ENCODE measurements at places on chromosomes 2 and 18.
A peak's percentile ranks its signal among the peaks of the same experiment; 100 is the strongest.

DNA sequence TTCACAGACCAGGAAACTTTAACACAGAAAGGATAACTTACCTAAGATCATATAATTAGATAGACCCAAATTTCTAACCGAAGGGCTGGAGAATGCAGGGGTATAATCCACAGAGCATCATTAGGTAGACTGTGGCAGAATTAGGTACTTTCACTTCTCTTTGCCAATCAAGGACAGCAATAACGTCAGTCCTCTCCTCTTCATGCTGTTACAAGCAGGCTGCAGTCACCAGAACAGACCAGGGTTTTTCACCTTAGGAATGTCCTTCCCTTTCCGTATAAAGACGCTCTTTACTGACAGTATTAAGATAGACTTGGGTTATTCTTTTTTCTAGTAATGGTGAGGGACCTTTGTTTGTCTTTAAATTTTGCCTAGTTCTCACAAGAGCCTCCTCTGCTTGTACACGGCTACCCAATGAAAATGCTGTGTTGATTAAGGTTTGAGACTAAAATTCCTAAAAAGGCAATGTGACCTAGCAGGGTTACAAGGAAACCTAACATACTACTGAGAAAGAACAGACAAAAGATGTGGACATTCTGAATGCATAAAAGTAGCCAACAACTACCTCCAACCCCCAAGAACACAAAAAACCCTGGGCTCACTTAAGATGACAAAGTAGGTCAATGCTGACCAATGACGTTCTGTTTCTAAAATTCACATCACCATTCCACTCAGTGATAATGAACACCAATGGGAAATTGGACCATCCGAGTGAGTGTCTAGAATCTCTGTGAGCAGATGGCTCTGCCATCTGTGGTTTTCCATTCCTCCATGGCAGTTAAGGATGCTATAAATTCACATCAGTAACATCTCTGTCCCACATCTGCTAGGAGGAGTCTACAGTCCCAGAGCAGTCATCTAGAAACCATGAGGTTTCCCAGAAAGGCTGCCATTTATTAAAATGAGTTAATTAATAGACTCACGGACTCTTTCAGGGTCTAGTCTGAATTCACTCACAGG lies 2.1 kb downstream of the PDIA6 start:
- DNase-seq: no peak

- DNase-seq: no peak
Observed at GRCh38 chr2:205815673-205816072, 133.4 kb downstream of the NRP2 start.

DNA sequence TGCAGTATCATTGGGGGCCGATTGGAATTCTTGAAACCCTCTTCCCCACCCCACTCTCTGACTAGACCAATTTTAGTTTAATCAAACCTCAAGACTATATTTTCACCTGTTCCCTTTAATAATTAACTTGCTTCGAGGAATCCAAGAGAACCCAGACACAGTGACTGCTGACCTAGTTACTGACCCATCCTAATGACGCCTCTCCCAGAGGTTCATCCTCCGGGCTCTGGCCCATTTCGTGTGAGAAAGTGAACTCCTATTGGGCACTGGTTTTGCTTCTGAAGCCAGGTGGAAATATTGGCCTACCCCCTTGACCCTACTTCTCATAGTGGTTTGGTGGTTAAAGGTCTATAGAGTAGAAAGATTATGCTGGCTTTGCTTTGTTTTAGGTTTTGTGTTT lies 39.9 kb downstream of the RPL37A start:
- no peak for DNase-seq

- DNase-seq: no peak
Observed at GRCh38 chr2:207046724-207047123, 107.4 kb downstream of the CPO start.

GRCh38 chr2:29879456-29879855 lies 41.9 kb downstream of the ALK start:
- DNase-seq: no peak

DNA sequence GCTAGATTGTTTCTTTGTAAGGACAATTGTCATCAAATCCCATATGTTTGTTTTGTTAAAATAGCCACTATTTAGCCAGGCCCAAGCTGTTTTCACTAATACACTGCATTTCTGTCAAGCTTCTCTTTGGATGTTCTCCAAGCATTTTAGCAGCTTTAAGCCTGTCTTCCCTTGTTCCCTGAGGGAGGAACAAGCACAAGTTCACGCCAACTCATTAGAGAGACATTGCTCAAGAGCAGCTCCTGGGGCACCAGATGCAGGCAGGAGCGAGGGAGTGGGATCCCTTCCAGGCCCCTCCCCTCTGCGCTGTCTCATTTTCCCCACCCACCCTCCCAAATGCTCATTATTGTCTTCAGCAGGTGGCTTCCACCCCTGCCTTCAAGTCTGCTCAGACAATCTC lies 32.6 kb upstream of the PPP3R1 start:
- no peak for DNase-seq

DNA sequence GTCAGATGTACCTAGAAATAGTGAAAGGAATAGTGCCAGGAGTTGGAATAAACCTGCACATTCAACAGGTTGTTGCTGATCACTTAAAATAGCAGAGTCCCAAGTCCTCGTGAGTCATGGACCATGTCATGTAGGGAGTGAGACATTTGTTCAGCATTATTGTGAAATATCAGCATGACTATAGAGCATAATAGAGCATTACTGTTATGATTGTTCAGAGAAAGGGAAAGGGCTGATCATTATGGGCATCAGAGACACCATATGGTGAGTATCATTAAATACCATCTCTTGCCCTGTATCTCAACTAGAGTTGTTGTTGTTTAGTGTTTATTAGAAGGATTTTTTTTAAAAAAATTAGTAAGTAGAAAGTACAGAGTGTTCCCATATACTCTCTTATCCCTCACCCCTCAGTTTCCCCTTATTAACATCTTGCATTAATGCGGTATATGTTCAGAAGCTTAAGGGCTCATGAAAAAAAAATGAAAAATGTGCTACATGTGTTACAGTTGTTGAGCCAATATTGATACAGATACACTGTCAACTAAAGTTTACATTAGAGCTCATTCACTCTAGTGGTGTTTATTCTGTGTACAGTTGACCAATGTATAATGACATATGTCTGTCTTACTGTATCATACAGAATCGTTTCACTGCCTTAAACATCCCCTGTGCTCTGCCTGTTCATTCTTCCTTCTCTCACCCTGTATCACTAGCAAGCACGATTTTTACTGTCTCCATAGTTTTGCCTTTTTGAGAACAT lies 5.7 kb downstream of the ELAC1 start:
- DNase-seq: no peak

- DNase-seq: no peak
Observed at GRCh38 chr2:223856584-223856983, 19.2 kb upstream of the AP1S3 start.

- DNase-seq: no peak
Observed at GRCh38 chr18:36214811-36215210, 27.5 kb downstream of the MOCOS start.

DNA sequence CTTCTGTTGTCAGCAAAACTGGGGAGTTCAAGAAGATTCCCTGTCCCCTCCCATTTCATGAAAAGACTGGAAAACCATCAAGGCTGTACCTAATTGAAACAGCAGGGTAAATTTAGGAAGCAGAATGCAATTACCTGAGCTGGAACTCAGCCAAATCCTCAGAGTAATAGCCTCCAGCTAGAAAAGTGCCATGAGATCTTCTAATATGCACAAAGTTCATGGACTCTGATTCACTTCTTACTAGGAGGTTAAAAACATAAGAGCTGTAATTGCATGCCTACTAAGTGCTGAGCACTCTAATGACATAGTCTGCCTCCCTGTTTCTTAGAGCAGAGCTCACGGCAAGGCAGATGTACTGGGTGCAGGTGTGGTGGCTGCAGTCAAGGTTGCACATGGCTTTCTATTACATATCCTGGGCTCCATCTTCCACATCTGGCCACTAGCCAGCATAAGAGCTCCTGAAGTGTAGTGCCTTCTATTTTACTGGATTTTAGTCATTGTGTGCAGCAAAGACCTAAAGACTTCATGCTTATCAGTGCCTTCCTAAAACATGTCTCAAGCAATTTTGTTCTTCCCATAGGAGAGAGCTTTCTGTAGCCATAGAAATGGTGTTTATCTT lies 341.7 kb downstream of the PTPRM start:
- no peak for DNase-seq

GRCh38 chr18:74132201-74132600 lies 15.4 kb downstream of the FBXO15 start:
- DNase-seq: no peak

DNA sequence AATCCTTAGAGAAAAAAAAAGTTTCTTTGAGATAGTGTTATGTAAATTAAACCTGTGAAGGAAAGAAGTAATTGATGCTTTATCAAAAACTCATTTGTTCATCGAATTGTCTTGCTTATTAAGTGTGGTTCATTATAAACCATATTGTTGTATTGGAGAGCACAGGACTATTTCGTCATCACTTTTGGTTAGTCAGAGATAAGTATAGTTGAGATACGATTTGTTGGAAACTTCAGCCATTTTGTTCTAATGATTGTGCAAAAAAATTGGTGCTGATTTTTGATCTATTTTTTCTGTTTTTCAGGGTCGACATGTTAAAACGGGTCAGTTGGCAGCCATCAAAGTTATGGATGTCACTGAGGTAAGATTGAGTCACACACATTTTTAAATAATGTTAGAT lies 92.9 kb downstream of the MAP4K4 start:
- DNase-seq: no peak

- peak; percentile 12 for DNase-seq
Observed at GRCh38 chr18:63161761-63162195, 157.8 kb downstream of the BCL2 start.

- DNase-seq: no peak
Observed at GRCh38 chr2:159793326-159793725, 4.7 kb downstream of the CD302 start.

GRCh38 chr2:126739141-126739540 lies 83.2 kb downstream of the GYPC start:
- peak; percentile 26 for DNase-seq

DNA sequence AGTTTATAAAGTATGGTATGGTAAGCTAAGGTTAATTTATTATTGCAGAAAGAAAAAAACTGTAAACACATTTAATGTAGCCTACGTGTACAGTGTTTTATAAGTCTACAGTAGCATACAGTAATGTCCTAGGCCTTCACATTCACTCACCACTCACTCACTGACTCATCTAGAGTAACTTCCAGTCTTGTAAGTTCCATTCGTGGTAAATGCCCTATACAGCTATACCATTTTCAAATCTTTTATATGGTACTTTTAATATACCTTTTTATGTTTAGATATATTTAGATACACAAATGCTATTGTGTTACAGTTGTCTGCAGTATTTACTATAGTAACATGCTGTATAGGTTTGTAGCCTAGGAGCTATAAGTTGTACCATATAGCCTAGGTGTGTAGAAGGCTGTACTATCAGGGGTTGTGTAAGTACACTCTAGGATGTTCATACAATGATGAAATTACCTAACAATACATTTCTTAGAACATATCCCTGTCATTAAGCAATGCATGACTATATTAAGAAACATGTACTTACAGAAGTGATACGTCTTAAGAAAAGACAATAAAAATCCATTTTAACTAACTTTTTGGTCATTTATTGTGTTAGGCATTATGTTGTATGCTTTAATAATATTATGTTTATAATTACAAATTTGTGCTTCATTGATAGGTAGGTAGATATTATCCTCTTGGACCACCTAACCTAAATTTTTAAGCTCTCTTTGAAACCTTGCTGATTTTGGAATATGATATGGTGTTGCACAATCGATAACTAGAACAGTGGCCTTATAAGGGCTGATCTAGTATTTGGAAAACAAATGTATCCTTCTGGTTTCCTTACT lies 51.9 kb downstream of the VRK2 start:
- DNase-seq: no peak

- no peak for DNase-seq
Observed at GRCh38 chr2:231970461-231970860, 8.9 kb downstream of the DIS3L2 start.

DNA sequence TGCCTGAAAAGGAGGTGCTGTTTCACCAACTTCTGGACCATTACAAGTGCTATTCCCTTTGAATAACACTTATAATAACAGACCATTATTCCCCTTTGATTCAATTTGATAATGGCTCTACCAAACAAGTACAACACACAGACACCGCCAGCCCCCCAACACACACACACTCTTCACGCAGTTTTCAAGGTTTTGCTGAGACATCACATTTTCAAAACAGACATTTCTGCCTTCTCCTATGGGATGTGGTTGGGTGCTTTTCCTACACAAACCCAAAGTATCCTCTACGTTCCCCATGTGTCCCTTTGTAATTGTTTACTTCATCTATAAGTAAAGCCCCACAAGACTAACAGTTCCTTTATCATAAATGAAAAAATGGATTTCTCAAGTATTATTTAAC lies 229.7 kb downstream of the KCNH7 start:
- no peak for DNase-seq

- no peak for DNase-seq
Observed at GRCh38 chr2:178114462-178114861, 2.2 kb downstream of the RBM45 start.

DNA sequence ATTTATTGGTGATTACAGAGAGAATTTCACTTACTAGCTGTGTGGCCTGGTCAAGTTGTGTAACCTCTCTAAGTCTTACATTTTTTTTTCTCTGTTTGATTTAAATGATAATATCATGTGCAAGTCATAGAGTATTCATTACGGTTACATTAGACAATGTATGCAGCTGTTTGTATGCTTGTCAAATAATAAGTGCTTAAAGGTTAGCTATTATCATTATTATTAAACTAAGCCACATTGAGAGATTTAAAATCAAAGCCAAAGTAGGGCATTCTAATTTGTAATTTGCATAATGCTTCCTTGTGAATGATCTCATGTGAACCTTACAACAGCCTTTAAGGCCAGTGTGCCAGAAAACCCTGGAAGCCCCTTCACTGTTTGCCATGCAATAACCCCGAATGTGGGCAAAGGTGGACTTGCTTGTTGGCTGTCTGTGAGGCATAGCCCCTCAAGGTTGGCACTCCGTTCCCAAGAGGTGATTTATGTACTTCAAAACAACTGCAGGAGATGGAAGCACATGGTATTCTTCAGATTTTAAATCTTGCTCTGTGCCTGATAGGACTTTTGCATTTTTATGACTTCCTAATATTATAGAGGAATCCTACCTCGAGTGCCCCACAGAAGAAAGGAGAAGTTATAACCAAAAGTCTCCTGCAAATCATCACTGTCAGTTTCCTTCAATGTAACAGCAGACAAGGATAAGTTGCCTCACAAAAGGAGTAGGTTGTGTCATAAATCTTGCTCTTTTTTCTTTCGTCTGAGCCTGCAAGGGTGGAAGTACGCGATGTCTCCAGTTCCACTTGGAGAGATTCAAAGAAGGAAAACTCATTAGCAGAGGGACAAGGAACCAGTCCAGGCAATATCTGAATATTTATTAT lies 272.0 kb downstream of the TGIF1 start:
- no peak for DNase-seq

- no peak for DNase-seq
Observed at GRCh38 chr2:209613649-209614305, 157.9 kb upstream of the UNC80 start.
